ENCODE measurements at places on chromosomes 4 and X.
A peak's percentile ranks its signal among the peaks of the same experiment; 100 is the strongest.

- DNase-seq = no peak
Observed at GRCh38 chr4:141009129-141009528, 124.1 kb downstream of the RNF150 start.

GRCh38 chrX:10050481-10050880, 83.3 kb downstream of the CLDN34 start:
- DNase-seq = no peak

- DNase-seq = no peak
Observed at GRCh38 chrX:22559506-22559905, 286.8 kb downstream of the CBLL2 start.

- DNase-seq = peak; percentile 25
Observed at GRCh38 chrX:140141444-140142029, 176.2 kb upstream of the CXorf66 start.

DNA sequence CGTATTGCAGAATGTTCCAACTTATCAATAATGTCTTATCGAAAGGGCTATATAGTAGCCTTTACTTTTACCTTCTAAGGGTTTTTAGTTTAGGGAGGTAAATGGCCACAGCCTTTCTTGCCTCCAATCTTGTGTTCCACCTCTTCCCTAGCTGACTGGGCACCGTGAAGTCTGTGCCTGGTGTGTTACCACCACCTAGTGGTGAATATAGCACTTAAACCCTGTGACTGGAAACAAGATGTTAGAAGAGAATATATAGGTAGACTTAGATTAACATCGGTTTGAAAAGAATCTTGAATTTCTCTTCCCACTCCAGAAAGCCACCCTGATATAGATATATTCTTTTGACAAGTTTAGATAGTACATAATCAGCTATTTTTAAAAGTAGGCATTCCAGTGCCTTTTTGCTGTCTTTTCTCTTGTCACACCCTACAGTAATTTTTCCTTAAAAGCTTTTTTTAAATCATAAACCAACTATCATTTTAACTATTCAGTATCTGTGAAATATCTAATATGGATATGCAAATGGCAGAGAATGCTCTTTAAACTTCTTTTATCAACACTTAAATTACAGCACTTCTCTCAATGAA, 27.8 kb upstream of the ADH7 start:
- DNase-seq = peak; percentile 49

GRCh38 chr4:89502581-89502980, 195.0 kb upstream of the GPRIN3 start:
- no peak for DNase-seq

GRCh38 chrX:123170546-123170945, 13.5 kb upstream of the GRIA3 start:
- DNase-seq = no peak

GRCh38 chrX:118522230-118522926, 26.8 kb downstream of the DOCK11 start:
- no peak for DNase-seq
